ENCODE measurements at places on chromosomes 7 and 10. TPM values are rescaled to one million over a fixed set of nuclear protein-coding genes. Genes with fewer than 3 reads are reported as not detected.

BLVRA gene
- 65.6 TPM for total RNA-seq

DNA sequence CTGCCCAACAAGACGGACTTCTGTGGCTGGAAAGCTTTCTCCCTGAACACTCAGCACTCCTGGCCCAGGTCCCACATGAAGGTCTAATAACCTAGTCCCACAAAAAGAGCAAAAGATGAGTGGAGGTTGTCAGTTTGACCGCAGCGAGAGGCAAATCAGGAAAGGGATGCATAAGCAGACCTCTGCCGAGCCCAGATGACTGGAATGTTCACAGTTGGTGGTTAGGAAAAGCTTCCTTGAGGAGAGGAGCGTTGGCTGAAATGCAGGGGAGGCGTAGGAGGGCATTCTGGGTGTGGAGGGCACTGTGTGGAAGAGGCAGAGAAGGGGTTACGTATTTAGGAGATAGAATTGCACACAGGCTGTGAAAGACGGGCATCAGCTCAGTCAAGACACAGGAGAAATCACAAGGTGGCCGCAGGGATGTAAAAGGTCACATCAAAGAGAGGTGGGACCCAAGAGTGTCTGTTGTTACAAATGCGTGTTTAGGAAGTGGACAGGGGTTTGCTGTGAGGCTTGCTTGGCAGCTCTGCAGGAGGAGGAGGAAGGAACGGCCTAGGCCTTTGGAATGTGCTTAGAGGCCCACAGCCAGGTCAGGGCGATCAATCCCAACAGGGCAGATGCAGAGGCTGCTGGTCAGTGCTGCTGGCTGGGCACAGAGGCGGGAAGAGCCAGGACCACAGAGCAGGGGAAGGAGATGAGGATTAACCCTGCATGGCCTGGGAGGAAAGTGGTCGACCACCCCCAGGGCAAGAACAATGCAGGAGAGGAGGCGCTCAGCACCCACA is 133.5 kb downstream of the VIPR2 start:
- no peak for DNase-seq

GRCh38 chr7:75979759-75980429 is 14.5 kb downstream of the TMEM120A start:
- no peak for DNase-seq

DNA sequence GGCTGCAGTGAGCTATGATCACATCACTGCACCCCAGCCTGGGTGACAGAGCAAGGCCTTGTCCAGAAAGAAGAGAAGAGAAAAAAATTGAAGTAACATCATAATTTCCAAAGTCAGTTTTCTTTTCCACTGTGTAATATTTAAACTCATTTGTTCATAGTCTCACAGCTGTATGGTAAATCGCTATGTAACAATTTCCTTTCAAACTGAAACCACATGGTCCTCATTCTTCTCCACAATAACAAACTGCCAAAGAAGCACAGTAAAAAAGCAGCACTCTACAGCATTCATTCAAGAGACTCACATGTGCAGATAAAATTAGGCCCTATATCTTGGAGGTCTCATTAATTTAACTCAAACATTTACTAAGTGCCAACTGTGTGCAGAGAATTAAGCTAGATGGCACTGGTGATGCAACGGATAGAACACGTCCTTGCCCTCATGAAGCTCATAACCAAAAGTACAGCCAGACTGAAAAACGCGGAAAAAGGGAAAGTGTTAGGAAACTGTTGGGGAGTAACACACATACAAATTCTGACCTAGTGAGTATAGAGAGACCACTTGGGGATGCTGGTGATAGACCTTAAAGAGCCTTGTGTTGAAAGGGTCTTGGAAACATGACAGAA is 174.0 kb upstream of the KCTD7 start:
- DNase-seq: no peak

- no peak for DNase-seq
Measured at GRCh38 chr7:101186844-101187428, 6.8 kb upstream of the NAT16 start.

DNA sequence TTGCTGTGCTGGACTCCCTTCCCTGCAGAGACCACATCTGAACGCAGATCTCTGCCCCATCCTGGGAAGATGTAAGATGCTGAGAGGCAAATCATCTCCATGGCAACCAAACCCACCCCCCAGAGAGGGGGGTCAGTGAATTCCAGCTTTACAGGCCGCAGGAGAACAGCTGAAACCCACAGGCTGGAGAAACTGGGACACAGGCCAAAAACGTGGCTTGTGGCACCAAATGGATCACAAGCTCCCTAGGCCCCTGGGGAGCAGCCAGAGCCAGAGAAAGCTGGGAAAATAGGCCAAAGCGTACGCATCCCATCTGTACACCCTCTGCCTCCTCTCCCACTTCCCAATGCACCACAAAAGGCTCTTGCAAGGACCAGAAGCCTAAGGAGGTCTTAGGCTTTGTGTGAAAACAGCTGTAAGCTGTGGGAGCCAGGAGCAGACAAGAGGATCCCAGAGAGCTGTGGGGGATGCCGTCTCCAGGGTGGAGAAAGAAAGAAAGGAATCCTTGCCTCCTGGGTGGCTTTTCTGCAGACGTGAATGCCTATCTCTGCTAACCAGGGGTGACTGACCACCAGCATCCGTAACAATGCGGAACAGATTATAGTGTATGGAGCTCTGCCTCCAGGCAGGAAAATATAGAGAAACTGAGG is 59.5 kb downstream of the TMEM130 start:
- DNase-seq: no peak

- no peak for DNase-seq
Measured at GRCh38 chr10:65042496-65042895, 1521.3 kb downstream of the REEP3 start.

DNA sequence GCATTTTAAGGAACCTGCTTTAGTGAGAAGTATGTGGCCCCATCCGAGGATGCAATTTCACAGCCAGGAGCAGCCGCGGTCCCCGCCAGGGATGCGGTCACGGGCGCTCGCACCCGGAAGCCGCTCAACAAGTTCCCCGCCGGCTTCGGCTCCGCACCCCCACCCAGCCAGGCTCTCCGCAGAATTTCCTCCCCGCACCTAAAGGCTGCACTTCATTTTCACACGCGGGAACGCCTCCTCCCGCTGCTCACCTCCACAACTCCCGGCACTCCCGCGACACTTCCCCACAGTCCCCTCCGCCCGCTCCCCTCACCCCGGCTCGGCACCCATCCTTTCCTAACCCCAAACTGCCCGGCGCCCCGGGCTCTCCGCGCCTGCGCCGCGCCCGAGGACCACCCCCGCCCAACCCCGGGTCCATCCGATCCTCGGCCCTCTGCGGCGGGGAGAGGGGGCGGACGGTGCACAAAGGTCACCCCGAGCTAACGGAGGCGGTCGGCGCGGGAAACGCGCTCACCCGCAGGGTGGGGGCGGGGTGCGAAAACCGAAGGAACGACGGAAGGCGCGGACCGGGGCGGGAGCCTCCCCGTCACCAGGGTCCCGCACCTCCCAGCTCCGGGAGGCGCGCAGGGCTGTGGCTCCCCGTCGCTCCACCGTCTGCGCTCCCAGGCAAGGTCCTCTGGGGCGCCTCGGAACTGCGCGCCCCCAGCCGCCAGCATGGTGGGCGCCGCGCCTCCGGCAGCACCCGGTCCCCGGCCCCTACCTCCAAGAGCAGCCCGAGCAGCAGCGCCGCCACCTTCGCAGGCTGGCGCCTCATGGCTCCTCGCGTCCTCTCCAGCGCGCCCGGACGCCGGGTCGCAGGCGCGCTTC is 558 bp downstream of the VOPP1 start:
- DNase-seq: no peak
